ENCODE measurements at places on chromosomes 12 and 14. TPM values are rescaled to one million over a fixed set of nuclear protein-coding genes. Genes with fewer than 3 reads are reported as not detected.

Gene PLEKHG3
- 6.2 TPM for total RNA-seq

Gene EXOC3L4
- total RNA-seq: not detected

Gene CMA1
- total RNA-seq: not detected

Gene KRT74
- not detected for total RNA-seq

Gene SLC10A1
- total RNA-seq: not detected

Gene MIP
- total RNA-seq: not detected

Gene GRIN2B
- total RNA-seq: under 0.01 TPM

Gene LRTM2
- not detected for total RNA-seq

Gene KLHL33
- total RNA-seq: 0.23 TPM

Gene MMP17
- 9.1 TPM for total RNA-seq

Gene DCAF5
- total RNA-seq: 16.7 TPM

Gene ADGRD1
- 0.15 TPM for total RNA-seq

Gene FSCB
- not detected for total RNA-seq

Gene C3AR1
- total RNA-seq: 0.30 TPM

Gene RIMKLB
- 25.0 TPM for total RNA-seq

Gene SAMD15
- 2.0 TPM for total RNA-seq

Gene KRT81
- total RNA-seq: not detected

Gene CLEC6A
- not detected for total RNA-seq

Gene SSPN
- total RNA-seq: 4.7 TPM

Gene WNT1
- not detected for total RNA-seq

Gene C12orf56
- 0.23 TPM for total RNA-seq

Gene SLCO1A2
- not detected for total RNA-seq

Gene NID2
- total RNA-seq: 145 TPM

Gene KLHL28
- total RNA-seq: 9.6 TPM

Gene MUCL1
- not detected for total RNA-seq

Gene TTC9
- 0.23 TPM for total RNA-seq

Gene FERMT2
- total RNA-seq: 71.0 TPM

Gene OR4E2
- total RNA-seq: not detected

Gene TMTC1
- 115 TPM for total RNA-seq

Gene TOX4
- 23.2 TPM for total RNA-seq

Gene CATSPERB
- not detected for total RNA-seq

All from smooth muscle cell of the coronary artery (primary cell).